Trophoblast cell (in vitro differentiated cells and primary cell): ENCODE measurements at places on chromosomes 2 and 18.

- DNase-seq: no peak
These were observed 534.3 kb downstream of the ADCYAP1 start for GRCh38 chr18:1438967-1439366.

DNA sequence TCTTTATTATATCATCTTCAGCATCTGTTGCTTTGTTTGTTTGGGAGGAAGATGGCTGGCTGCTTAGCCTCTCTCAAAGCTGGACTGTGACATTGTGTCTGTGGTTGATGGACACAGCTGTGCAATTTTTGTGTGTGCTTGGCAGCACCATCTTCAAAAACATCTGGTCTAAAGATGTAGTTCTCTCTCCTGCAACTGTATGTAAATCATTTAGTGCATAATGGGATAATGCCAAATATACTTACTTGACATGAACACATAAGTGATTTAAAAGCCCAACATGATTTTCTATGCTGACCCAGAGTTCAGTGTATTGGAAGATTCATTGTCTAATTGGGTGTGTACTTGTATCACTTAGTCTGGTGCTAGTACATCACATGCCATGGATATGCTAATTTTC lies 112.2 kb downstream of the MAP4K4 start:
- no peak for DNase-seq

- DNase-seq: no peak
These were observed 8.1 kb downstream of the FBXO48 start for GRCh38 chr2:68458981-68459380.

GRCh38 chr18:40752316-40752715 lies 1202.7 kb upstream of the PIK3C3 start:
- DNase-seq: peak; percentile 20

GRCh38 chr18:79402977-79403722 lies 7.4 kb downstream of the NFATC1 start:
- no peak for DNase-seq

- no peak for DNase-seq
These were observed 274.1 kb downstream of the AFF3 start for GRCh38 chr2:99868260-99868659.

DNA sequence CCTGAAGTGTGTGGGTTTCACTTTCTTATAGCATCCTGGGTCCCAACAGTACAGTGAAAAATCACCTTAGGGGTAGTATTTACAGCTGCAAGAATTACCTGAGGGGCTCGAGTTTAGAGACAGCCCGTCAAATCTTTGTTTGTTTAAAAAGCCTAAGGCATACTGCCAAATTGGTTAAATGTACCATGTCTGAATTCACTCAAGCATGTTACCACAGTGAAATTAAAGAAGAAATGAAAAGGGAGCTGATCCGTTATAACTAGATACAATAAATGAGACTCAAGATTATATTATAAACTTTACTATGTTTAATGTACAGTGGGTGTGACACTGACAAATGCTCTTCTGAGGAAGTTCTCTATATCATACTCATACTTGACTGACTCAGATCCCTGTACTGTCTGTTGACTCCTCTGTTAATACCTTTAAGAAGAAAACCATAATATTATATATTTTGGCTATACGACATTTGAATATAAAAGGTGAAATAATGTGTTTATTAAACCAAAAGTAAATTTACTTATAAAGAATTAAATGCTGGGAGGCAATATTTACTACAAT lies 107.3 kb downstream of the TMEFF2 start:
- no peak for DNase-seq

GRCh38 chr2:203909974-203910373 lies 26.6 kb upstream of the ICOS start:
- DNase-seq: no peak

- no peak for DNase-seq
These were observed 257.3 kb upstream of the HNMT start for GRCh38 chr2:137706786-137707613.

DNA sequence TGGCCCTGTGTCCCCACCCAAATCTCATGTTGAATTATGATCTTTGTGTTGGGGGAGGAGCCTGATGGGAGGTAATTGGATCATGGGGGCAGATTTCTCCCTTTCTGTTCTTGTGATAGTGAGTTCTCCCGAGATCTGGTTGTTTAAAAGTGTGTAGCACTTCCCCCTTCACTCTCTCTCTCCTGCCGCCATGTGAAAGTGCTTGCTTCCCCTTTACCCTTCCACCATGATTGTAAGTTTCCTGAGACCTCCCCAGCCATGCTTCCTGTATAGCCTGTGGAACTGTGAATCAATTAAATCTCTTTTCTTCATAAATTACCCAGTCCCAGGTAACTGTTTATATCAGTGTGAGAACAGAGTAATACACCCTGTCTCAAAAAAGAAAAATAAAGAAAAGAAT lies 25.5 kb downstream of the LRRFIP1 start:
- DNase-seq: no peak

GRCh38 chr2:43184339-43184895 lies 42.0 kb downstream of the ZFP36L2 start:
- peak; percentile 40 for DNase-seq

- no peak for DNase-seq
These were observed 26.4 kb downstream of the TMEM131 start for GRCh38 chr2:97969081-97970067.

- no peak for DNase-seq
These were observed 16.3 kb downstream of the PCBP1 start for GRCh38 chr2:70103531-70104061.

- no peak for DNase-seq
These were observed 354.3 kb downstream of the CLIP4 start for GRCh38 chr2:29469516-29469915.

DNA sequence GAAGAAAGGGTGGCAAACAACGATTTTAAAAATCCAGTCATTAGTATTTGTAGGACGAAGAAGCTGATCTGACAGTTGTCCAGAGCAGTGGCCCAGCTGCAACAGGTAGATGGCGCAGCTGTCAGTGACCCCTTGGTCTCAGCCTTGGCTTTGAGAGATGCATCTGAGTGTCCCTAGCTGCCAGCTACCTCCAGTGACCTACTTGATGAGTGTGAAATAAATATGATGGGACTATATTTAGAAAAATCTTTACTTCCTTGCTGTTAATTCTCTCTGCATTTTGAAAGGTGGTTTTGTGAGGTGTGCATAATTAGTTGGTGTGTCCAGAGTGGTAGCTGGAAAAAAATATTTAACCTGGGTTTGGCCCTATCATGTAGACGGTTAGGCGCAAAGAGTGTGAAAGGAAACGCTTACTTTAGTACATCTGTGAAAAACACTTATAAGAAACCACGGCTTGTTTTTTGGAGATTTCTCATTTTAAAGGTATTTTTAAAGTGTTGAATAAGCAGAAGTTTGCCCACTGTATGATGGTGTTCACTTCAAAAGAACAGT lies 963 bp downstream of the INPP1 start:
- peak; percentile 45 for DNase-seq

GRCh38 chr2:205270689-205271088 lies 411.6 kb upstream of the NRP2 start:
- DNase-seq: no peak

DNA sequence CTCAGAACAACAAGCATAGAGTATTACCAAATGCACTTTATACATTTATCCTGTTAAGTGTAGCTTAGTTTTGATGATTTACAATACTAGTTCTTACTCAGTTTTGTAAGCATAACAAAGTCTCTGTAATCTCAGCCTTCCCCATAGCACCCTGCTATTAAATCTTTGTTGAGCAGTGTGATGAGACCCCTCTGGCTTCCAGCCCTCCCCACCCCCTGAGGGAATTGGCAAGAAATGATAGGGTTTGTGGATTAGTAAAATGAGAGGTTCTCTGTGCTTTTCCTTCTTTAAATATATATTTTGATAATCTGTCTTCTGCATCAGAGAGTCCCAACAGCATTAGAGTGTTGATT lies 37.2 kb downstream of the ZNF521 start:
- DNase-seq: no peak

DNA sequence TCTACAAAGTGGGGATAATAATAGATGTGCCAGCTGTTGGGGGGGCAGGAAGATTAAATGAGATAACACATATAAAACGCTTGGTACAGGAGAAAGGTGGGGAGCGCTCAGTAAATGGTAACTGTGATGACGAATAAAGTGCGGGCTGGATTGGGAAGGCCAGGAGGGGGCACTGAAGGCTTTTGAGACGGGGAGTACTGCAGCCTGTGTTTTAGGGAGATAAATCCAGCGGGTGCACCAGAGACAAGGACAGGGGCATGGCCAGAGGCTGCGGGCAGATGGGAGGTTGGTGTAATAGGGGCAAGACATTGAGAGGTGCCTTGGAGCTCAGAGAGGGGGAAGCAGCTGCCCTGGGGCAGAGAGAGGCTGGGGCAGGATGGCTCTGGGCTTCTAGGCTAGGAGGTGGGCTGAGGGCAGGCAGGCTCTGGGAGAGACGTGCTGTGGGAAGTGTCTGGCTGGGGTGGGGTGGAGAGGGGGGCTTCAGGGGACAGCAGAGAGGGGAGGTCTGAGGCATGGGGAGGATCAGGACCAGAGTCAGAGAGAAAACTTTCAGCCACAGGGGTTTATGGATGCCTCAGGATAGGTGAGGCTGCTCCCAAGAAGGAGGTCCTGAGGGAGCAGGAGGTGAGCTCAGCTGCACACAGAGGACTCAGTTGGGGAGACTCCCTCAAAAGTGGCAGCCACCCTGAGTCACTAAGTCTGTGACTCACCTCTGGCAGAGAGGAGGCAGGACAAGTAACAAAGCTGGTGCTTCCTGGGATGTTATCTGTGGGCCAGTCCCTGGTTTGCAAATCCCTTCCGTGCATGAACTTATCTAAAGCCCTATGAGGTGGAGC lies 18.8 kb downstream of the TEX44 start:
- no peak for DNase-seq

- no peak for DNase-seq
These were observed 80.5 kb downstream of the MEP1B start for GRCh38 chr18:32270341-32270740.

DNA sequence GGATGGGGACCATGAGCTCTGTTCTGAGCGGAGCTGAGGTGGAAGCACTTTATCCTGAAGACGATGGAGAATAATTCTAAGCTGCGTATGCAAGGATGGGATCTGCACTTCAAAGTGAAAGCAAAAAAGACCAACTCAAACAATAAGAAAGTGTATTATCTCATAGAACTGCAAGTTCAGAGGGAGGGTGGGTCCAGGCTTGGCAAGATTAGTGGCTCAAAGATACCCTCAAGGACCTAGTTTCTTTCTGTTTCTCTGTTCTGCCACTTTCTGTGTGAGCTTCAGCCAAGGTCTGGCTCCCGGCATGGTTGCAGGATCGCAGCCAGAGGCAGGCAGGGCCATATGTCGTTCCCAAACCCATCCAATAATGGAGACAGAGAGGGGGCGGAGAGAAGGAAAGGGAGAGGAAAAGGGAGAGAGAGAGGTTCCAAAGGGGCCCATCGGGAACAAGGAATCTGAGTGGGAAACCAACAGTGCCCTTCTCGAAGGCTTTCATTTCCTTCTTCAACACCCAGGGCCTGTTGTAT lies 169.2 kb upstream of the NCK2 start:
- DNase-seq: no peak

DNA sequence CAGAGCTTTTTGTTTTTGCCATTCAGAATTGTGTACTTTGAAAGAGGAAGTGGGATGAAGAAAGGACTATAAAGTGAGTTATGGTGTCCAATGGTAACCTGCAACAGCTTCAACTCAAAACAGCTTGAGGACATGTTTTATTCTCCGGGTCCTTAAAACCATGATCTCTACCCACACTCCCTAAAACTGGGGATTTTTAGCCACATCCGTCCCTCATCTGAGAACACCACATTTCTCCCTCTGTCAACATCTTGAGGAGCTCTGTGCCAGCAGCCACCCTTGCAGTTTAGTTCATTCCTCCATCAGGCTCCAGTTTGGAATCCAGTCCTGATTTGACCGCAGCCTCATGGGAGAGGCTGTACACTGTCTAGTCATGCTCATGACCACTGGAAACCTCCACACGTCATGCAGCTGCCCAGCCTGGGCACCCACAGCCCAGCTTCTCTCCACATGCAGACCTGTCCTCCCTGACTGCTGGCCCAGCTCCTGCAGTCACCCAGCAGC lies 62.6 kb downstream of the C18orf63 start:
- no peak for DNase-seq

- DNase-seq: no peak
These were observed 177.9 kb downstream of the ALK start for GRCh38 chr2:29743516-29743915.

DNA sequence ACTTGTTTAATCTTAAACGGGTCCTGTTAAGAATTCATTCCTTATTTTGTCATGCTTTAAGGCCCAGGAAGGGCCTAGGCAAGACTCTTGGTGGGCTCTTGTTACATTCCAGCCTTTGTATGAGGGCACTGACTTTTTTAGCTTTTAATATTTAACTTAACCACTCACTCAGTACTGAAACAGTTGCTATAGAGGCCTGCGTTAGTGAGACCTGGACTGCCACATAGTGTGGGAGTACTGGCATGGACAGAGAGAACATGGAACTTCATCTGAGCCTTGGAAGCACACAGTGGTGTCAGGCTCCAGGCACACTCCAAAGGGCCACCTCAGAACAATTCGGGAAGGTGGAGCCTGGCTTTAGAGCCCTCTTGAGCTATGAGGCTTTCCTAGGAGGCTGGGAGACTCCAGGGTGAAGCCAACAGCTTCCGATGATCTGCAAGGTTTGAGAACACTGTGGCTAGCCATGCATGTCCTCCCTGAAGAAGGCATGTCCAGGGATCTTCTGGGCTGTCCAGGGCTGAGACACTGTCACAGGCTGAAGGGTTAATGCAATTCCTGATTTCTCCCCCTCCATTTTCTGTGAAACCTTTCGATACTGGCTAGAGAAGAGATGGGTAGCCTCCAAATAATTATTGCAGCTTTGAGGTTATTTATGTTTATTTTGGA lies 155.4 kb upstream of the ACAA2 start:
- no peak for DNase-seq

DNA sequence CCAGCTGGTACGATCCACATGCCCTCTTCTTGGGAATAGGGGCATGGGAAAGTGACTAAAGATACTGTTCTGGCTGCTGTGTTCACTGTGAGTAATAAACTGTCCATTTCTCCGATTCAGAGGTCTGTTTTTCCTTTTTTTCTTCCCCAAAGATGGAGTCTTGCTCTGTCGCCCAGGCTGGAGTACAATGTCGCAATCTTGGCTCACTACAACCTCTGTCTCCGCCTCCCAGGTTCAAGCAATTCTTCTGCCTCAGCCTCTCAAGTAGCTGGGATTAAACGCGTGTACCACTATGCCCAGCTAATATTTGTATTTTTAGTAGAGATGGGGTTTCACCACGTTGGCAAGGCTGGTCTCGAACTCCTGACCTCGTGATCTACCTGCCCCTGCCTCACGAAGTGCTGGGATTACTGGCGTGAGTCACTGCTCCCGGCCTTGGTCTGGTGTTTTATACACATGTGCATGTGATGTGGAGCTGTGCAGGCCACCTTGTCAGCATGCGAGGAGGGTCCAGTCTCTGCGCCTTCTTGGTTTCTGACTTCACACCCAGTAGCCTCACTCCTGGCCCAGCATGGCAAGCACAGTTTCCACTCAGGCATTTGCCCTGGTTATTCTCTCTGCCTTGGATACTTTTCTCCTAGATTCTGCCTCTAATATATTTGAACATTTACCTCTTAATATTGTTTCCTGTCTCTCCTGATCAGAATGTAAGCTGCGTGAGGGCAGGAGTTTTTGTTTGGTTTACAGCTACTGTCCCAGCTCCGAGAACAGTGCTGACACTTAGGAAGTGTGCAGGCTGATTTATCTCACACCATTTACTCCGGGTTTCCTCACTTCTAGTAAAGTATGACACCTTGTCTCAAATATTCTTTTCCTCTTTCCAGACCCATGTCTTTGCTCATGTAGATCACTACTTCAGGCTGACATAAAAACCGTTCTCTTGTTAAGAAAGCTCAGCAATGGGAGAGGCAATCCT lies 19.7 kb downstream of the PTPN18 start:
- no peak for DNase-seq
